Stimulated activated CD8-positive, alpha-beta memory T cell treated with anti-CD3 and anti-CD28 coated beads, Interleukin-4, amount 100 ng/mL, for 24 hours (primary cell): ENCODE measurements at places on chromosomes 13 and 19.

DNA sequence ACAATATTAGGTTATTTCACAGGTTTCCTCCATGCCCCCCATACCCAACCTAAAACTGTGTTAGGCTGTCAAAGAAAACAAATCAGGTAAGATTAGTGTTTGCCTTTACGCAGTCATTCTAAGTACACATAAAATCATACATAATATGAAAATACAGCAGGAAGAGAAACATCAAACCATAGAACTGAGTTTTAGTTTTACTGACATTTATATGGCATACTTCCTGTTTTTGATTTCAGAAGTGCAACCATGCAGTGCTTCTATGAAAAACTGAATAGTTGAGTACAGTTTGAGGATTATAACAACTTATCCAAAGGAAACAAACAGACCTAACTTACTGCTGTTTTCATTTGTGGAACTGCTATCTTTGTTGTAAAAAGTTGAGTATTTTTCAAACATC, 91.3 kb downstream of the KCNRG start:
- DNase-seq = no peak

GRCh38 chr19:55552206-55552605, 6.9 kb upstream of the SBK3 start:
- no peak for DNase-seq

GRCh38 chr19:9881720-9882119, 46.6 kb downstream of the PIN1 start:
- no peak for DNase-seq

DNA sequence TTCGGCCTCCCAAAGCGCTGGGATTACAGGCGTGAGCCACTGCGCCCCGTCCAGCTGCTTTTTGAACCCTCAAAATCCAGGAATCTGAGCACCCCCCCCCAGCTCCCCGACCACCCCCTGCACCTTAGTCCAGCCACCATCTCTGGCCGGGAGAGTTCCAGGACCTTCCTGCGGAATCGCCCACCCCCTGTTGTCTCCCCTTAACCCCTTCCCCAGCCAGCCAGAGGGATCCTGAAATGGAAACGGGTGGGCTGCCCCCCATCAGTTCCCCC, 772 bp upstream of the MBD3 start:
- DNase-seq = no peak

DNA sequence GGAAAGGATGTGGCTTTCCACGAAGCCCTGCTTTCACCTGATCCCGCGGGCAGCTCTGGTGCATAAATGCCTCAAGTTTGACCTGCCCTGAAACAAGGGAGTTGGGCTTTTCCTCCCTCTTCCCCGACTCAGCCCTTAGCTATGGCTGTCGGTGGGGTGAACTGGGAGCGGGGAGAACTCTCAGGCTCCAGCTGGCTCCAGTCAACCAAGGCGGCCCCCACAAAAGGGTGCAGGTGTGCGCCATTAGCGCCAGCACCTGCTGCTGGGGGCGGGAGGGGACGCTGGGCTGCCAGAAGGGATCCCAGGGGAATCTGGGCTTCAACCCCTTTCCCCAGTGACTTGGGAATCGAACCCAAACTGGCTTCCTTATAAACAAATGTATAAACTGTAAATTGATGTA, 7.1 kb upstream of the DHRS12 start:
- no peak for DNase-seq

- peak; percentile 61 for DNase-seq
Measured at GRCh38 chr13:113393563-113394338, 29.8 kb upstream of the GRTP1 start.

DNA sequence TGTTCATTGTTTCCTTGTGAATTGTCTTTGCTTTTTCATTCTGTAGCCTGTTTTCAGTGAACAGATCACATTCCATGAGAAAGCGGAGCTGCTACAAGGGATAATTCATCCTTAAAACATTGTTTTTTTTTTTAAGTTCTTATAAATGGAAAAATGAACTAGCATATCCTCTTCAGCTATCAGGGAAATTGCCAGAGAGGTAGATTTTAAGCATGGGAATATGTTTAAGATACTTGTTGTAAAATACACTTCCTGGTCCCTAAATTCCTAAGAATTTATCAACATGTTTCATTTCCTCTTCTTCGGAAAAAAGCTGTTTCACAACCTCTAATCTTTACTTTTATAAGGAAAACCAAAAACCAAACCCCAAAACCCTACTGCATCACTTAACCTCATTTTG, 238.0 kb downstream of the POSTN start:
- DNase-seq = no peak

DNA sequence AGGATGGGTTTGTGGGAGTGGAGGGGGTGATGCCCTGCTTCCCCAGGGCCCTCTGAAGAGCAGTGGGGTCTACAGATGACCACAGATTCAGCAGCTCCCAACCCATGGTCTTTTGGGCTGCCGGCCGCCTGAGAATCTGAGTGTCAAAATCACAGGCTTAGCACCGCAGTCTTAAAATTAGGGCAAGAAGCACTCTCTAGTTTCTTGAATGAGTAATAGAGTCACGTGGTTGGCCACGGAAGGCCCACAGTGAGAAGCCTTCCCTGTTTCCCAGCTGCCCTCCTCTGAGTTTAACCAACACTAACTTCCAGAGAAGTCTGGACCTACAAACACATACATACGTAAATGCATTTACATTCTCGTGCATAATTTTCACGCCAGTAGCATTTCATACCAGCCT, 5.2 kb downstream of the PRMT1 start:
- DNase-seq = no peak

GRCh38 chr13:30679483-30680330, 55.6 kb upstream of the ALOX5AP start:
- DNase-seq = no peak

GRCh38 chr19:4390567-4391305, 9.6 kb downstream of the SH3GL1 start:
- no peak for DNase-seq

GRCh38 chr19:10286803-10287737, at the start of gene ICAM4:
Gene ICAM4 (plus strand): TSS chr19:10286955. CDS start chr19:10287013, 58 bp downstream.
- no peak for DNase-seq

DNA sequence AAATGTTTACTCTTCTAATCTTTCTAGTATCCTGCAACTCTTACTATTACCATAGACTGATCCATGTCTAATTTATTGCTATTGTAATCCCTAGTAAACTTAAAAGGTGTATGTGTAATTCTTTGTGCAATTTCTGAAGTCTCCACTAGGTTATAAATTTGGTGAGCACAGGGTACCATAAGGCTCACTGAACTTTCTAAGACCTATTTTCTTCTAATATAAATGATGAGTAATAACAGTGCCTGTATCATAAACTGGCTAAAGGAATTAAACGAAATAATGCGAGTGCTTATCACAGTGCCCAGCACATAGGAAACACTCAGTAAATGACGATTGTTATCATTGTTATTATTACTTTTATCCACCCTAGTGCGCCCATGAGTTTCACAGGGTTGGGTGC, 119.1 kb downstream of the KLF12 start:
- DNase-seq = no peak

DNA sequence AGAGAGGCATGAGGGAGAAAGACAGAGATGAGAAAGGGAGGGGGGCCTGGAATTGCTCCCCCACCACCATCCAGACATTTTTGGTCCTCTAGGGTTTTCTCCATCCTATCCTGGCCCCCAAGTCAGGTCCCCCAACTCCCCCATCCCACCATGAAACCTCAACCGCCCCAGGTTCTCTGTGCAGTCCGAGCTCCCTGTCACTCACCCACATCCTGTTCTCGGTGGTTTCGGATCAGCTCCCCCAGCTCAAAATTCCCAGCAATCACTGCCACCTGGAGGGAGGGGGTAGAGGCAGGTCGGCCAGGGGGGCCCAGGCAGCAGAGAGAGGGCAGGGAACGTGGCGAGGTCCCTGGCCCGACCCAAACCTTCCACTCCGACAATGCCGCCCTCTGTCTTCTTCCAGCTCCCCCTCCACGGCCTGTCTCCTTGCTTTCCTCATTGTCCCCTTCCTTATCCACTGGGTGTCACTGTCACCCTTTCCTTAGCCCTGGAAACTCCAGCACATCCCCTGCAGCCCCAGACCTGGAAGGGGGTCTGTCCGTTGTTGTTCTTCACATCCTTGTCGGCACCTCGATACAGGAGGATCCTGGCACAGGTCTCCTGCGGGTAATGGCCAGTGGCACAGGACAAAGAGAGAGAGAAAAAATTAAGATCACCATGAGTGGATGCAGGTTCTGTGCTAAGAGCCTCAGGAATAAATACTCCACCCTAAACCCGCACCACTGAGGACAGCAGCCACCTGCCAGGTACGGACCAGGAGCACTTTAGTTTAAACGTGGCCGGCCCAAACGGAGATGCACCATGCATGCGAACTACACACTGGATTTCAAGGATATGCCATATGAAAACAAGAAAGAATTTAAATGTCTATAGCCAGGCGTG, 15.4 kb downstream of the SHANK1 start:
- DNase-seq = no peak

DNA sequence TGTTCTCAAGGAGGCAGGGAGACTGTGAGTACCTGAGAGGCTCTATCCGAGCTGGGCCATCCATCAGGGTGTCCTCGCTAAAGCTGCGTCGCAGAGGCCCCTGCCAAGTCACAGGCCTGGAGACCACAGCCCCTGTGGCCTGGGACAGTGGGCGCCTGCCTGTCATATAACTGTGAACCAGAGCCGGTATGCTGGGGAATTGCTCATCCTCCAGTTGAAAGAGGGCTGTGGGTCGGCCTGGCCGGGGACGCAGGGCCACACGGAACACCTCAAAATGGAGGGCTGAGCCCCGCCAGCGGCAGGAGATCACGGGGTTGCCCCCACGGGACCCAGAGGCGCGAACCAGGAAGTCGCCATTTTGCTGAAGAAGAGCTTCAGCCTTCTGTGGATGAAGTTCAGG, 6.6 kb downstream of the SH2D3A start:
- DNase-seq = no peak

DNA sequence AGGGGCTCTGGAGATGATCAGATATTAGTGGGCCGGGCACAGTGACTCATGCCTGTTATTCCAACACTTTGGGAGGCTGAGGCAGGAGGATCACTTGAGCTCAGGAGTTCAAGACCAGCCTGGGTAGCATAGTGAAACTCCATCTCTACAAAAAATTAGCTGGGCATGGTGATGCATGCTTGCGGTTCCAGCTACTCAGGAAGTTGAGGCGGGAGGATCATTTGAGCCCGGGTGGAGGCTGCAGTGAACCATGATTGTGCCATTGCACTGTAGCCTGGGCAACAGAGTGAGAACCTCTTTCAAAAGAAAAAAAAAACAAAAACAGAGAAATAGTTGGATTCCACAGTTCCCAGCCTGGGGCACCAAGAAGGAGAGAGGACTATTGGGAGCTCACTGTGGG, 17.9 kb upstream of the SHFL start:
- DNase-seq = no peak

DNA sequence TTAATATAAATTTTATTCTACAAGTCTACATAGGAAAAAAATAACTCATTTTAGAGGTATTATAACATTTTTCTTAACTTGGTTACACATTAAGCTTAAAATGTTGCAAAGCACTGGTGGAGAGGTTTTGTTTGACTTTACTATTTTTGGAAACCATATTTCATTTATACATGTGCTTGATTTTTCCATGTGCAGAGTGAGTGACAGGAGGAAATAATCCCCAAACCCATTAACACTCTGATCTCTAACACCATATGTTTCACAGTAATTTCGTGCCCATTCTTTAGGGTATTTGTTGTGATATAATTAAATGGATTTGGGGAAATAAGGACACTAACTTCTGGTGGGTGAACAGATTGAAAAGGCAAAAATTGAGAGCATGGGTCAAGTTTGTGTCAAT, 2124.4 kb upstream of the PCDH20 start:
- no peak for DNase-seq

DNA sequence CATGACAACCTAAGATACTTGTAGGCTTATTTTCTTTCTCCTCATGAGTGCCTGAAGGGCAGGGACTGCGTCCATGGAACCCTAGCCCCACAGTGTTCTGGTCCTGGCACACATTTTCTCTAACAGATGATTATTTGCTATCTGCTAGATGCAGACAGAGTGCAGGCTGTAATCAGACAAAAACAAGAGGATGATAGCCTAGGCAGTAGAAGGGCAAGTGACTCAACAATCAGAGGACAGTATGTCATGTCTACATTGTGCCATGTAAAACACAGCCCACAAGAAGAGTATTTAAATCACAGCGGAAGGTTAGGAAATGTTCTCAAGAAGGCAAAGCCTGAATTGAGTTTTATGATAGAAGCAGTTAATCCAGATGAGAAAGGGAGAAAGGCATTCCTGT, 29.3 kb downstream of the MIPEP start:
- no peak for DNase-seq

- no peak for DNase-seq
Measured at GRCh38 chr19:4447327-4448146, 10.1 kb downstream of the UBXN6 start.

- no peak for DNase-seq
Measured at GRCh38 chr13:24085662-24086061, 74.9 kb upstream of the SPATA13 start.

DNA sequence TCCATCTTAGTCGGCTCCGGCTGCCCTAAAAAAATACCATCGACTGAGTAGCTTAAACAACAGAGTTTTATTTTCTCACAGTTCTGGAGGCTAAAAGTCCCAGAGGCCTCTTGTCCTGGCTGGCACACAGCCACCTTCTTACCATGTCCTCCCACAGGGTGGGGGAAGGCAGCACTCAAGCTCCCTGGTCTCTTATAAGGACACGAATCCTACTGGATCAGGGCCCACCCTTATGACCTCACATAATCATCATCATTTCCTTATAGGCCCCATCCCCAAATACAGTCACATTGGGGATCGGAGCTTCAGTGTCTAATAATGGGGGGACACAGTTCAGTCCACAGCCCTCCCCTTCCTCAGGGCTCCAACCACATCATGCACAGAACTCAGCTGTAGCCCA, 2.6 kb upstream of the TUBA3C start:
- no peak for DNase-seq

GRCh38 chr19:38721979-38722773, 22.1 kb downstream of the CAPN12 start:
- no peak for DNase-seq

DNA sequence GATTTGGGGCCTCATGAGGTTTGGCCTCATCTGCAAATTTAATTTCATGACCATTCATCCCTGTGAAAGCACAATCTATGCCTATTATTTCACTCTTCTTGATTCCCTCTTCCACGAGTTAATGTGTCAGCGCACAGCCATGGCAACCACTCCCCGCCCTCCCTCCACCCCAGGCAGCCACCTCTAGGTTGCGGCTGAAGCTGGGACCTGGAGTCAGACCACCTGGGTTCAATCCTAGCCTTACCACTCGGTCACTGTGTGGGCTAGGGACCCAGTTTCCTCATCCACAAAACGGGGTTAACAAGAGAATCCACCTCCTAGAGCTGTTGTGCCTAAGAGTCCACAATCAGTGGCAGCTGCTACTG, 9.8 kb downstream of the CHST8 start:
- DNase-seq = no peak

GRCh38 chr13:87877477-87877876, 206.3 kb downstream of the SLITRK5 start:
- no peak for DNase-seq

GRCh38 chr13:76958841-76959432, 10.6 kb downstream of the ACOD1 start:
- DNase-seq = no peak

- DNase-seq = no peak
Measured at GRCh38 chr13:27200413-27201070, 28.9 kb upstream of the USP12 start.
